ENCODE measurements at places on chromosomes 16 and 17. TPM values are rescaled to one million over a fixed set of nuclear protein-coding genes. Genes with fewer than 3 reads are reported as not detected.

GRCh38 chr16:61797961-61798507, 238.2 kb downstream of the CDH8 start:
- no peak for DNase-seq

GRCh38 chr17:77602883-77603640, 355.4 kb upstream of the TNRC6C start:
- DNase-seq = no peak

- no peak for DNase-seq
Observed at GRCh38 chr17:53912117-53912516, 89.4 kb downstream of the KIF2B start.

DNA sequence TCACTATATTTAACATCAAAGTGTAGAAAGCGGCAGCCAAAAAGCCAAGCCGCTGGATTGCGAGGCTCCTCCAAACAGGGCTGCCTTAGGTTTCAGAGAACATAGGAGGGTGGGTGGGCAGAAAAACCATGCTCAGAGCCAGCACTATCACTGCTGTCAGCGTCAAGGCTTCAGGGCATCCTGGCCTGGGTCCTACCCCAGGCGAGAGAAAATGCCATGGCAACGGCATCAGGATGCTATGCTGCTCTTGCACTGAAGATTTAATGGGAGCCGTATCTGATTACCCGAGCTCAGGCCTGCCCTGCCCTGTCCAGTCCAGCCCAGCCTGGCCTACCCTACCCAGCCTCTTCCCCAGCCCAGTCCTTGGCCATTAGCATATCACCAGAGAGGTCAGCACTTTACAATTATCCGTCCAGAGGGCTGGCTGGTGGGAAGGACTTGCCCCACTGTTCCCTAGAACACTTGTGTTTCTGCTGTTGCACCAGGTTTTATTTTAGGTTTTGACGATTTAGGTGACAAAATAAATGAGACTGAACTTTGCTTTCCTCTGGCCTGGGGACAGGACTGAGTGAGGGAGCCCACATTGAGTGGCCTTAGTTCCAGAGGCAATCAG, 61.1 kb downstream of the TOM1L2 start:
- DNase-seq = no peak

- DNase-seq = no peak
Observed at GRCh38 chr16:64641343-64641742, 480.5 kb downstream of the CDH11 start.

DNA sequence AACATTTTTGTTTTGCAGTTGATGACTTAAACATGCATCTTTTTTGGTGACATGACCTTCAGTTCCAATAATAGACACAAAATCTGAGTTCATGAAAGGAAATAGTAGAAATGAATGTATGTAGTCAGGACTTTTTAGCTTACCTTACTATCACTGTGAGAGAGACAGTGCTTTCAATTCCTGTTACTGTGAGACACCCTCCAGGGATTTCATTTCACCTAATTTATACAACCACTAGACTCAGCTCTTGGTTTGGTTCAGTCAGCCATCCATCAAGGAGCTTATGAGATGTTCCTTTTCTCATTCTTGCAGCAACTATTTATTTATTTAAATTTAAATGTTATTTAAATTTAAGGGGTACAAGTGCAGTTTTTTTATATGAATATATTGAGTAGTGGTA, 77.9 kb downstream of the MAP2K4 start:
- no peak for DNase-seq

DNA sequence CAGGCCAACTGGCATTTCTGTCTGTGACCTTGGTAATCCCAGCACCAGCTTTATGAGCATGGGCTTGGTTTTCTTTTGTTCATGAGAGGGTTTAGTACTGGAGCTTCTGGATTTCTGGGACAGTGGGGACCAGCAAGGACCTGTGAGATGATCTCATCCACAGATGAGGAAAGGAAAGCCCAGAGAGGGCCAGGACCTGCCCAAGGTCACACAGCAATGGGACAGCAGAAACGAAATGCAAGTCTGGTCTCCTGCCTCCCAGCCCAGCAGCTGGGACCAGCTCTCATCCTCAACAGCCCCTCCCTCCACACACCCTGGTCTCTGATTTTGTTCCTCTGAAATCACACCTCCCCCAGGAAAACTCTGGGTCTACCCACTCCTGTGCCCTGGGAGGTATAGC, 7.2 kb downstream of the SPPL2C start:
- DNase-seq = no peak

The TBX2 gene
- 2.6 TPM for total RNA-seq

Data from A172 (cell line).